ENCODE measurements at places on chromosomes 3 and 15.

- no peak for DNase-seq
Observed at GRCh38 chr15:95681836-95682544, 648.5 kb upstream of the NR2F2 start.

DNA sequence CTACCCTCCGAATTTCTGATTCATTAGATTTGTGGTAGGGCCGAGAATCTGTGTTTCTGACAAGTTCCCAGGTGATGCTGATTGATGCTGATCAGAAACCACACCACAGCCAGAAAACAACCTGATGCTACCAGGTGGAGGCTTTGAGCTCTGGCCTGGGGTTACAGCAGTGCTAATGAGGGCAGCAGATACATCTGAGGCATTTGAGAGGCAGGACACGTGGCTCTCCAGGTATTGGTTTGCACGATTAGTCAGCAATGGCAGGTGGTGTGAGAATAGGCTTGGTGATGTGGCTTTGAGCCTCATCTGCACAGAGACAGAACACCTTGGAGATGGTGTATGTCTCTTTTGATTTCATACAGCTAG is 78.8 kb upstream of the THBS1 start:
- DNase-seq, result no peak

- DNase-seq, result no peak
Observed at GRCh38 chr3:69016102-69016501, 2.6 kb upstream of the EOGT start.

DNA sequence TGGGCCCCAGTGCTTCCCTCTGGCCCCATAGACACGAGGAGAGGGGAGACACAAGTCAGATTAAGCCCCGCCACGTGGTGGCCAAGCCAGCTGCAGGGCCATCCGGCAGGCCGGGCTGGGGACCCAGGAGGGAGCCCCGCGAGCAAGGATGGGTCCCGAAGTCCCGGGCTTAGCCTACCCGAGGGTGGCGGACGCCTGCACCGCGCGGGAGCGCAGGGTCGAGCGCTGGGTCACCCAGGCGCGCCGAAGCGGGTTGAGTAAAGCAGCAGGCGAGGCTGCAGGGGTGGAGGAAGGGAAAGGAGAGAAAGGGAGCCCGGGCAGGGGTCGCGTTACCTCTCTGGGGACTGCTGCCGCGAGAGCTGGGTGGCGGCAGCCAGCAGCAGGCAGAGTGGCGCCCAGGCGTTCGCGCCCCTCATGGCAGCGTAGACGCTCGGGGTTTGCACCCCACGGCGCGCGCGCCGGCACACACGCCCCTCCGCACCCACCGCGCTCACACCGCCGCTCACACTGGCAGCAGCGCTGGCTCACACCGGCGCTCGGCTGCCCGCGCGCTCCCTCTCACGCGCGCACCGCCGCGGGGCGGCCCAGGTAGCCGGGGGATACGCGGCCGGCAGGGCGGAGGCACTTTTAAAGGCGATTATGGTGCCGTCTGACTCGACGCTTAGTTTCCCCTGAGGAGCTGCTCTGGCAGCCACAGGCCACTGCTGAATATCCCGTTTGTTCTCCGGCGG is at the start of gene PCOLCE2:
Gene PCOLCE2 (minus strand): TSS at position 603 of the 731 bp plus-strand sequence. CDS start 187 bp downstream, at position 416.
- DNase-seq, result no peak
